ENCODE measurements at places on chromosomes 12 and 14.

DNA sequence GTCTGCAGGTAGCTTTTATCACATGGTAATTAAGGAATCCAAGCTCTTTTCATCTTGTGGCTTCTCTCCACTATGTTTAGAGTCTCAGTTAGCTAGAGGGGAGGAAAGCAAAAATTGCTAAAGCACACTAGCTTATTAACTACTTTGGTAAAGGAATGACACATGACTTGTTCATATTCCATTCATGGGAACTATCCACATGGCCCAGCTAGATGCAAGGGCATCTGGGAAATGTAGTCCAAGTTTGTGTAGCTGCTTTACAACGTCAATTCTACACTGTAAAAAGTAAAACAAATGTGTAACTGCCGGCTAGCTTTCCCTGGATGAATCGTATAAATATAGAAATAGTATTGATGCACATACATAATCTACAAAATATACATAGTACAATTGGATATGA, 244.5 kb upstream of the LRFN5 start:
- no peak for DNase-seq

- no peak for DNase-seq
Observed at GRCh38 chr12:22180705-22181104, 134.7 kb downstream of the CMAS start.

DNA sequence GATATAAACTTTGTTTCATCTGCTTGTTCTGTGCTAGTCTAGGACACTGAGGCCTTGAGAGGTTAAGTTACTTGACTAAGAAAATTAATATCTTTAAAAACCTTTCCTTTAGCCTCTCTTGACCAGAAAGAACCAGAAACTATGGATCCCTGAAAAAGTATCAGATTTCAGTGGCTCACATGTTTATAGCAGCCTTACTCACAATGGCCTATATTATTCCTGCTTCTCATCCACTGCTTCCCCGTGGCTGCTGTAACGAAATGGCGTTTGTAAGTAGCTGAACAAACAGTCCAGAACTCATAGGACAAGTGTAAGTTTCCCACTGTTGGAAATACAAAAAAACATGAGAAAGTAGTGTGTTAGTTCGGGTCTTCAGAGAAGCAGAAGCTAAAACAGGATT, 3.2 kb upstream of the PYGL start:
- no peak for DNase-seq

- no peak for DNase-seq
Observed at GRCh38 chr14:87756661-87757060, 236.3 kb downstream of the GALC start.

DNA sequence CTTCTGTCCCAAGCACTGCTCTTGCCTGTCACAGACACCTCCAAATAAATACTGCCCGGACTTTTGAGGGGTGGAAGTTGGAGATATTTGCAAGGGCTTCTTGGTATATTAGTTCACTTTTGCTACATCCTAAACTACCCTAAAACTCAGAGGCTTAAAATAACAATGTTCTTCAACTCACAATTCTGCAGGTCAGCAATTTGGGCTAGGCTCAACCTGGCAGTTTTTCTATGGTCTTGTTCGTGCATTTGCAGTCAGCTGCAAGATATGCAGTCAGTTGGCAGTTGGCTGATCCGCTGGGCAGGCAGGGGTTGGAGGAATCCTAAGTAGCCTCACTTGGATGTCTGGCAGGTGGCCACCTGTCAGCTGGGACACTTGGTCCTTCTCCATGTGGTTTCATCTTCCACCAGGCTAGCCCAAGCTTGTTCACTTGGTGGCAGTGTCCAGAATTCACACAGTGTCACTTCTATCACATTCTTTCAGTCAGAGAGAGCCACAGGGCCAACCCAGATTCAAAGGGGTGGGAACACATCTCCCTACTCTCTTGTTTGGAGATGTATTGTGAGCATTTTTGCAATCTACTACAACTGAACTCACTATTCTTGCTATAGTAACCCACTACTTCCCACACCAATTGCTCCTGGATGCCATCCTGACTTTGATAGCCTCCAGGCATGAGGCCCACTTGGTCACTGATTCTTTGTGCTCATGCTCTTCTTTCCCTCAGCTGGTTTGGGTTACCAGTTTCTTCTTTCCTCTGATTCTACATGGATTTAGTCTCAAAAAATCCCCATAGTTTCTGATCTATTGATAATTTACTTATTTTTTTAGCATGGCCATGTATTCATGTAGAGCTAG, 27.8 kb upstream of the CAPRIN2 start:
- DNase-seq: no peak

DNA sequence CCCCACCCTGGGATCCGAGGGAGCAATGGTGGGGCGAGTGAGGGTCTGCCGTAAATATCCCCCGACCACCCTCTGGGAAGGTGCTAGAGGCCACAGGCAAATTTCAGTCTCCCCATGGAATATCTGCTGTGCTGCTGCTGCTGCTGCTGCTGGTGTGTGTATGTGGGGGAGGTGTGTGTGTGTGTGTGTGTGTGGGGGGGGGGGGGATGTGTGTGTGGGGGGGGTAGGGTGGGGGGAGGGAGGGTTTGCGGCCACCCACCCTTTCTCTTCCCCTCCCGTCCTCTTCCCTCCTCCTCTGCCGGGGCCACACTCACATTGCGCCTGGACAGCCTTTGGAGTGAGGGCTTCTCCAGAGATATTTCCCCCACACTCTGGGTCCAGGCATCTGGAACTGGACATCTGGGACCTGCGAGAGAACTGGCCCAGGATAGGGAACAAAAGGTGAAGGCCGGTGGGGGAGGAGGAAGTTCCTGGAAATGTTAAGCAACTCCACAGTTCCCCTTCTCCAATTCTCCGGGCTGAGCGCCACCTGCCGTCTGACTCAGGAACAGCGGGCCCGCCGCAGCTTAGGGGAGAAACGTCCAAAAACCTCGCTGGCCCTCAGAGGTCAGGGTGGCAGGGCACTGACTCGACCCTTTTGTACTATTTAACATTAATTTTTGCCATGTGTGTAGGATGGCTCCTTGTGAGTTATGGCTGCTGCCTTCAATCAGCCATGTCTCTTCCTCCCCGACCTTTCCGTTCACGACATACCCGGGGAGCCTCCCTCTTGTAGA, at the start of gene C1RL:
C1RL (minus strand) TSS at position 419 of the 776 bp plus-strand sequence; CDS start at position 385, 34 bp downstream.
- DNase-seq: peak; percentile 80

GRCh38 chr12:47864646-47865235, 40.1 kb downstream of the VDR start:
- DNase-seq: no peak

DNA sequence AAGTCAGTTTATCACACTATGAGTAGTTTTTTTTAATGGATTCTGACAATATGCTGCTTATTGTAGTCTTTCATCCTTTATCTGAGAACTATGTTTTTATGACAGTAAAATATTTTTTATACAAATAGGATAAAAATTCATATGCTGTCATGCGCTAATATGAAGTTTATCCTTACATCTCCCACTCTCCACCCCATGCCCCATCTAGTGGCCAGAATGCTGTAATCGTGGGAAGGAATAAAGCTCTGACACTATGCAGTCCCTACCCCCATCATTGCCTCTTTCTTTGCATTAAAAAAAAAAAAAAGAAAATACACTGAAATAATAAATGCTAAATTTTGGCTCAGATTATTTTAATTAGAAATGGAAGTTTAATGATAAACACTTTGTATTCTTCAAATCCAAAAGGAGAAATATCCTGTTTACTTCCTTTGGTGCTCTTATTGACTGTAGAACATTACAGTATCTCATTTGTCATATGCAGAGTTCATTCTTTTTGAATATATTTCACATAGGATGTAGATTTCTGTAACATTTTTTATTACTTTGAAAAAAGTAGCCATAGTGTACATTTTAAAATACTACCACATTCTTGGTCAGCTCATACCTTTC, 145.9 kb upstream of the SLCO1C1 start:
- DNase-seq: peak; percentile 14
